ENCODE measurements at places on chromosomes 1 and 21.

DNA sequence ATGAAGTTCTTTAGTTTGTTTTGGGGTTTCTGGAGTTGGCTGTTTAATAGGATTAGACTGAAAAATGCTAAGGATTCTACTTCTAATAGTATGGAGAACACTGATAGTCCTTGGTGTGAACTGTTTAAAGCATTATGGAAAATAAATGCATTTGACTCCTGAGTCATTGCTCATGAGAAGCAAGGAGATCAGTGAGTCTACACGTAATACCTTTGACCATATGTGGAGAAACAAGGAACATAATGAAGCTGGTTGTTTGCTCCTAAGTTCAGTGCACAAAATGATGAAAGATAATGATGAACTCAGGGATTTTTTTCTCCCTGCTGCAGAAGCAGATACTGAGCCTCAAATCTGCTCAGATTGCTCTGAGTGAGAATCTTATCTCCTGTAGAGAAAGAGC, 158.9 kb upstream of the COL11A1 start:
- DNase-seq = no peak

DNA sequence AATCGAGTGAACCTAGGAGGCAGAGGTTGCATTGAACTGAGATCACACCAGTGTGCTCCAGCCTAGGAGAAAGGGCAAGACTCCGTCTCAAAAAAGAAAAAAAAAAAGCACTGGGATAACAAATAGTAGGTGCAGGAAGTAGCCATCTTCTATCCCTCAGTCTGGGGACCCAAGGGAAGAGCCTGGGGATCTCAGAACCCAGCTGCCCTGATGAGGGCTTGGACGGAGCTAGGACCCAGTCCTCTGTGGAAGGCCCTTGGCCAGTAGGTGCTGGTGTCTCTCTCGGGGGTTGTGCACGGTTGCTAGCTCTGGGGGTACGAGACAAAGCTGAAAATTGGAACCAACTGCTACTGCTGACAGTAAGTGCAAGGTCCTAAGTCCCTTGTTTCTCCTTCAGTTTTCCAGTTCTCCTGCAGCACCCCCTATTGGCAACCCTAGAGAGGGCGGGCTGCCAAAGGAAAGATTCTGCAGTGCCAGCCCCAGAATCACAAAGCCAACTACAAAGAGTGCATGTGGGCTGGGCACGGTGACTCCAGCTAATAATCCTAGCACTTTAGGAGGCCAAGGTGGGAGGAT, 57.6 kb upstream of the KIF1B start:
- DNase-seq = peak; percentile 4

DNA sequence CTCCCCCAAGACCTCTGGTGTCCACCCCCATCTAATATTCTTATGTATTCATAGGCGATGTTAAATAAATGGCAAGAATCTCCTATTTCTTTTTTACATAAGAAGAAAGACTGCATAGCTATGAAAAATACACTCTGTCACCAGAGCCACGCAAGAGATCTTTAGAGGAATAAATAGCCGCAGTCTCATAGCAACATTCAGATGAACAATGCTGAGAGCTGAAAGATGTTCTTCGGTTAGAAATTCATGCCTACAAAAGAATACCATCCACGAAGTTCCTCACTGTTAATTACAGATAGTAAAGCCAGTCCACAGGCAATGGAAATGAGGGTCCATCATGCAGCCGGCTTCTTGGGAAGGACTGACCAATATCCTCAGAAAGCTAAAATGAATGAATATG, 76.0 kb upstream of the SOD1 start:
- DNase-seq = no peak

- no peak for DNase-seq
These were observed 60.4 kb downstream of the ITPKB start for GRCh38 chr1:226678701-226679100.

GRCh38 chr21:37833301-37833700, 83.0 kb downstream of the KCNJ6 start:
- no peak for DNase-seq

DNA sequence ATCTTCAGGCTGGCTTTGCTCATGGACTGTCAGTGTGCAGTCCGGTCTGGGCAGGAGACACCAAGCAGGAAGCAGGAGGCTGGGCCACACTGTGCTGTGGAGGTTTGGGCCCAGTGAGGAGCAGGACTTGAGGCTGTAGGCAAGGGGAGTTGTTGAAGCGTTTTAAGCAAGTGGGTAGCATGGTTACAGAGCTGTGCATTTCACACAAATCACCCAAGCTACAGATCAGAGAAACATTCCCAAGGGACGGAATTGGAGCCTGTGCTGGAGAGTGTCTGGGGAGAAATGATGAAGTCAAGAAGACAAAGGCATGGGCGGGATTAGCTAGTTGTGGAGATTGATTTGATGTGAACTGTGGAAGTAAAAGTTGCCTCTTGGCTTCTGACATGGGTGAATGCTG, 60.9 kb downstream of the KIF21B start:
- DNase-seq = no peak

DNA sequence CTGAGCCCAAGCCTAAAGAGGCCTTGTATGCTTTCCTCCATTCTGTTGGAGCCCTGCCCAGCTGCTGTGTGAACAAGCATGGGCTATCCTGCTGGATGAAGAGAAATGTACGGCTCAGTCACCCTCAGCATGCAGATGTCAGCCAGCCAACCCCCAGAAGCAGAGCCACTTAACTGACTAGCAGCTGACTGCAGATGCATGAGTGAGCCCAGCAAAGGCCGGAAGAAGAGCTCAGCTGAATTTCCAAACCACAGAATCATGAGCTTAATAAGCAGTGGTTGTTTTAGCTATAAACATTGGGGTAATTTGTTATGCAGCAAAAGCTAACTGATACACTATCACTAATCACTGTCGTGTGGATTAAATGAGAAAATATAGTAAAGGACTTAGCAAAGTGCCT, 39.0 kb downstream of the FOXO6 start:
- DNase-seq = no peak

DNA sequence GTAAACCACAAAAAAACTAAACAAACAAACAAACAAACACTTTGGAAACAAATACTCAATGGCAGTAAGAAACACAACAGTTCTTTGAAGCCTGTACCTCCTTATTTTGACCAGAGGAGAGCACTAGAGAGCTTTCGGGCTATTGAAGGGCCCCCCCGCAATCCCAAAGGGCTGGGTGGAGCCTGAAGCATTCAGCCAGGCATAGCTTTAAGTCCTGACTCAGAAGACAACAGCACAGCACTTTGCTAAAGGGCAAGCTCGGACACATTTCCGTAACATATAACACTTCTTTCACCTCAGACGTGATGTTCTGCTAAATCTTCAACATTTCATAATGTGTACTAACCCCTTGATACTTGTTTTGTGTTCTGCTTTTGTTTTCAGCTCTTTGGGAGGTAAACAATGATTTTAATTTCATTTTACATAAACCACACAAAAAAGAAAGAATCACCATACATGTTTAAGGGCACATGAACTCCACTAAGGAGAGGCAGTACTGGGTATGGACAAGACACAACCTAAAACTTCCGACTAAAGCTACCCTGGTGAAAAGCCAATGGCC, 9.7 kb upstream of the SHCBP1L start:
- peak; percentile 76 for DNase-seq

DNA sequence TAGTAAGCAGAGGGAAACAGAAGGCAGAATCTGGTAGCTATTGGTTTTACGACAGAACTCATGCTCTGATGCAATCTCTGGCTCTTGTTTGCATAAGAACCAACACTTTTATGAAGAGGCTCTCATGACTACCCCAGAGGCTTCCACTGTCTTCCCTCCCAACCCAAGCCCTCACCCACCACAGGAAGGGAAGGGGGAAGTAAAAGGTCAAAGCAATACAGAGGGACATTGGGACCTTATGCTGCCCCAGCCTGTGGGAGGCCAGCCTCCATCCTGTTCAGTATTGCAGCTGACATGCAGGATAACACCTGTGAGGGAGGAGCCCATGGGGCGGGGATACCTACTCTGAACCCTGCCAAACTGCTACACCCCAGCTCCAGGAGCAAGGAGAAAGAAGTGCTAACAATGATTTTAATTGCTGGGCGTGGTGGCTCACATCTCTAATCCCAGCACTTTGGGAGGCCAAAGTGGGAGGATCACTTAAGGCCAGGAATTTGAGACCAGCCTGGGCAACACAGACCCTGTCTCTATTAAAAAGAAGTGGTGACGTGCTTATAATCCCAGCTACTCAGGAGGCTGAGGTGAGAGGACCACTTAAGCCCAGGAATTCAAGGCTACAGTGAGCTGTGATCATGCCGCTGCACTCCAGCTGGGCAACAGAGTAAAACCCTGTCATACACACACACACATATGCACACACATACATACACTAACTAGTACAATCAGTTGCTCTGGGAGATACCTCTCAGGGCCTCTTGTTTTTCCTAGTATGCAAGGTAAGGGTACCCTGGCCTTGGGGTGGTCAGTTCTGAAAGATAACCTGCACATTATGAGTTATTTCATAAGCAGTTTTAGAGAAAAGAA, 9.5 kb downstream of the MR1 start:
- DNase-seq = no peak

DNA sequence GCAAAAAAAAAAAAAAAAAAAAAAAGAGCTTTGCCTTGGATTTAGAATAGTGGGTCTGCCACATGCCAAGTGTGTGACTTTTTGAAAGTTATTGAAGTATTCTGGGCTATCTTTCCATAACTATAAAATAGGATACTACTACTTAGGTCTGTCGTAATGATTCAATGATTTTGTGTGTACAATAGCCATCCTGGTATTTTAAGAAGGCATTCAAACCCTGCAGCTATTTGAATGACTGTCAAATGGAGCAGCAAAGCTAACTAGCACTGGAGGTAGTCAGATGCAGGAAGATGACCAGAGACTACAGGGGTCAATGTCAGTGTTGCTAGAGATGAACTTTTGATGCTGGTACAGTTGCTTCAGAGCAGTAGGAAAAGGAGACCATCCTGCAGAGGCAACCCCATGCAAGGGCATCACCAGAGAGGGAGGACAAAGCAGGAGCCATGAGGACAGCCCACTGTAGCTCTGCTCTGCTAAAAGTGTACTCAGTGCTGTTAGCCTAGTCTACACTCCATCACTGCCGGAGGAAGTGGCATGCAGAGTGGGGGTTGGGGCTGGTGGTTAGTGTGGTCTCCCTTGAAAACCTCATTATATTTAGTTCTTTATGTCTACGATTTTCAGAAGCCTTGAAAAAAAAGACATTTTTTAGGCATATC, 29.0 kb downstream of the DUSP10 start:
- no peak for DNase-seq

DNA sequence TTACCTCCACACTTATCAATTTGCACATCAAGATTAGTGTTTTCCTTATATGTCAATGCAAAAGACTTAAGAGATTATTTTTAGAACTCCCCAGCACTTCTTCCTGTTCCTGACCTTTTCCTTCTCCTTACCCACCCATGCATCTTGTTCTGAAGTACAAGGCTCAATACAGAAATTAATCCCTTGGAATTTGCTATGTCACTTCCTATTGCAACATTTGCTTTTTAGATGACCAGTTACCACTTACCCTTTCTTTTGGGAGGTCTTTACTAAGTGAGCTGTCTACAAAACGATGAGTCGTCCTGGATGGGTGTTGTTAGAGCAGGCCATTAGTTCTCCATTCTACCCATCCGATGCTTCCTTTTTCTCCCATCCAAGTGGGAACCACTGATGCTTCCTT, 221.2 kb downstream of the FMN2 start:
- peak; percentile 88 for DNase-seq

DNA sequence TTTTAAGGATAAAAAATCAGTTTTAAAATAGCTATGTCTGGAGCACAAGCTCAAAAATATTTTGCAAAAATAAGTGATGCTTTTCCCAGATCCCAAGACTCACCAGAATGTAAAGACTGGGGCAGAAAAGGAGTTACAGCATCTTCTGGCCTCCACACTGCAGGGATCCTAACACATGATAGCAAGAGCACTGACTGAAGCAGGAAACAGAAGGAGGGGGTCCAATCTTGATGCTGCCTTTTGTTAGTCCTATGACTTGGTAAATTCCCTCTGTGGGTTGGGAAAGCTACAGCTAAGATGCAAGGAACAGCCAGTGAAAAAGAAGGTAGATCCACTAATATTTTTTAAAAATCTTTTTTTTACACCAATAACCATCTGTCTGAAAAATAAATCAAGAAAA, 54.2 kb upstream of the TNR start:
- DNase-seq = no peak

- no peak for DNase-seq
These were observed 35.9 kb upstream of the ZNF644 start for GRCh38 chr1:91057784-91058183.

- no peak for DNase-seq
These were observed 8.3 kb downstream of the CSRP1 start for GRCh38 chr1:201498621-201499020.

GRCh38 chr1:160499631-160500030, 23.4 kb downstream of the SLAMF6 start:
- DNase-seq = no peak

DNA sequence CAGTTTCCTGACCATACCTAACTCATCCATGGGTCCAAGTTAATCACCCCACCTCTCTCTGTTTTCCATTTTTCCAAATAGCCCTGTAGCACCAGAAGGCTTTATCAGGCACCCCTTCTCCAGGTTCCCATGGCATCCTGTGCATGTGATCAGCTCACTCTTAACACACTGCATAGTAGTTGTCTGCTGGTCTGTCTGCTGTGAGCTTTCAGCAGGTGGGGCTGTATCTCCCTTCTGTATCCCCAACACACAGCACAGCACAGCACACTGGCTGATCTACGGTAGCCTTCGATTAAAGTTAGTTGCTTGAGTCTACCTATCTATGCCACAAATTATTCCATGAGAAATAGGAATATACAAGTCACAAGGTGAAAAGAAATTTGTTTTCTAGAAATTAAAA, 54.3 kb upstream of the C1orf198 start:
- DNase-seq = no peak

DNA sequence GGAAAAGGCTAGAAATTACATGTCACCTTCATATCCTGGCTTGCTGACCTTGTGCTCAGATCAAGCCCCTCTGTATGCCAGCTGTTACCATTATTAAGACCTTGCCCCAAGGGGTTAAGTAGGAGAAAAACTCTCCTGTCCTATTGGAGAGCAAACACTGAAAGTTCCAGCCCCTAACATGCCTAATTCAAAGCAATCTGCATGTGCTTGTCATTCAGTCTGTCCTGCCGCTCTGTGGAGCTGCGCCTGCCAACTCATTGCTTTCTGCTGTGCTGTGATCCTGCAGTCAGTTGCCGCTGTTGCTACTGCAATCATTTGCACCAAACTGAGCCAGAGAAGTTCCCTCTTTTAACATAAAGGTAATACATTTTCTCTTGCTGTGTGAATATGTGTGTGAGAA, 113.4 kb downstream of the DISP1 start:
- DNase-seq = no peak

- no peak for DNase-seq
These were observed 51.0 kb downstream of the EDN2 start for GRCh38 chr1:41433501-41433900.

GRCh38 chr1:193019442-193020026, 39.6 kb downstream of the UCHL5 start:
- peak; percentile 40 for DNase-seq

DNA sequence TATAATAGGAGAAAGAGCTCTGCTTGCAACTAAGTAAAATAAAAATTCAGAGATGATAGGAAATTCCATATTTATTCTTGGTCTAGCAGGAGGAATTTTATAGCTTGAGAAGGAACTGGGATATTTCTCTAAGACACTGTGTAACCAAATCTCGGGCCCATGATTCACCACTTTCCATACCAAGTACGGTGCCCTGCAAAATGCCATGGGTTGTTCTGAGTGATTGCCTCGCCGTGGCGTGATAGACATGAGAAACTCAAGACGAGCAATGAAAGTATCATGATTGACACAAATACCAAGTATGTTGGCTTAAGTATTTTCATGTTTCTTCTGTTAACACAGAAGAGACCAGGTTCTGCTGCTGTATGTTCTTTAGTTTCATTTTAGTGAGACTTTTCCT, 167.2 kb downstream of the LMO4 start:
- no peak for DNase-seq
